ENCODE measurements at places on chromosomes 11 and 22.

- DNase-seq, result no peak
Observed at GRCh38 chr11:119469506-119469905, 46.5 kb upstream of the THY1 start.

GRCh38 chr11:97009613-97010012 lies 619.8 kb downstream of the JRKL start:
- no peak for DNase-seq

- no peak for DNase-seq
Observed at GRCh38 chr11:100543386-100543785, 143.7 kb upstream of the ARHGAP42 start.

DNA sequence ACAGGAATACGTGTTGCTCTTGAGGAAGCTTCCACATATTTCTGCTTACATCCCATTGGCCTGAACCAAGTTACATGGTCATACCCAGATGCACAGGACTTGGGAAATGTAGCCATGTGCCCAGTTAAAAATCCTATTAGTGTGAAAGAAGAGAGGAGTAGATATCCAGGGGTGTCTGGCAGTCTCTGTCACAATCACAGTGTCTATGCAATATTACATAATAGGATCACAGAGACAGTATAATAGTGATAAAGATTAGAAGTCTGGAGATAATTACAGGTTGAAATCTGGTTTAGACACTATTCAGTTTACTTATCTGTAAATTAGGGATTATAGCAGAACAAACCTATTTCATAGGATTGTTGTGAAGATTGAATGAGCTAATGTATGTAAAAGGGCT lies 62.6 kb upstream of the SLC6A5 start:
- no peak for DNase-seq

DNA sequence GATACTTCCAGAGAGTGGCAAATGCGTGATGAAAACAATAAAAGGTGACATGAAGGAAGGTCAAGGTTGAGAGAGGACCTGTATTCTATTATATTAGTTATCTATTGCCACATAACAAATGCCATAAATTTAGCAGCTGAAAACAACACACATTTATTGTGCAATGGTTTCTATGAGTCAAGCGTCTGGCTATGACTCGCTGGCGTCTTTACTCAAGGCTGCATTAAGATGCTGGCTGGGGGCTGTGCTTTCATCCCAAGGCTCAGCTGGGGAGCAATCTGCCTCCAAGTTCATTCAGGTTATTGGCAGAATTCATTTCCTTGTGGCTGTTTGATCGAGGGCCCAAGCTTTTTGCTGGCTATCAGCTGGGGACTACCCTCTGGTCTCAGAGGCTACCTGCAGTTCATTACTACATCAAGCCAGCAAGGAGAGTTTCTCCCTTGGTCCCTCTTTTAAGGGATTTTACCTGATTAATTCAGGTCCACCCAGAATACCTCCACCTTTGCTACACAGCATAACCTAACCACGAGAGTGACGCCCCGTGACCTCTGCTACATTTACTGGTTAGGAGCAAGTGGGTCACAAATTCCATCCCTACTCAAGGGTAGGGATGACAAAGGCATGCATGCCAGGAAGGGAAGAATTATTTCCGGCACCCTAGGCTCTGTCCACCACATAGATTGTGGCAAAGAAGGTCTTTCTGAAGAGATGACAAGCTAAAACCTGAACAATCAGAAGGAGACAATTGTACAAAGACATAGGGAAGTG lies 549.1 kb downstream of the MN1 start:
- DNase-seq, result no peak

DNA sequence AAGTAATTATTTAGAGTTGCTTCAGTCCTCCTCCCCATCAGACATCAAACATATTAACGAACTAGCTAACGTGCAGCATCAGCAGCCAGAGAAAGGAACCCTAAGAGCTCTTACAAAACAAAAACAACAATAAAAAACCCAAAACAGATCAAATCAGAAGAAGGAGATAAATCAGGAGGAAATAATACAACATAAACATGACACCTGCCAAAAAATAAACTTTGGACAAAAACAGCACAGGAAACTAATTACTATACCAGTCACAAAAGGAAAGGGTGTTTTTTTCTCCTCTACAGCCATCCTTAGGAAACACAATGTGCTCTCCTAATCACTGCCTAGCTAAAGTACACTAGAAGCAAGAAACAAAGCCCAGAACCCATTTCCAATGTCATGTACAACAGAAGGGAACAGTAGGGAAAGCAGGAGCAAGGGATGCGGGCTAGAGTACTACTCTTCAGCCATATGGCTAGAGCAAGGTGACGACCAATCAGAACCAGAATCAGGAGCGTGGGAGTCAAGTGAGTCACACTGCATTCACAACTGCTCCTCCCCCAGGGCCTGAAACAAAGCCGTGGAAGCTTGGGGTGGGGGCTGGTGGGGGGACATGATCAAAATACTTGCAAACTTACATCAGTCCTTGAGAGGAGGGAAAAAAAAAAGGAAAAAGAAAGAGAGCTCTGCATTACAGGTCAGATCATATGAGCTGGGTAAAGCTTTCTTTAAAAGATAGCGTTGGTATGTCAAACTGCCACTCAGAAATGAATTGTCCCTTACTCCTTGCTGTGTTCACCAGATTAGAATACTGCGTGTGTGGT lies 60.4 kb downstream of the LARGE2 start:
- no peak for DNase-seq

- no peak for DNase-seq
Observed at GRCh38 chr11:74141241-74141695, 29.5 kb downstream of the C2CD3 start.

DNA sequence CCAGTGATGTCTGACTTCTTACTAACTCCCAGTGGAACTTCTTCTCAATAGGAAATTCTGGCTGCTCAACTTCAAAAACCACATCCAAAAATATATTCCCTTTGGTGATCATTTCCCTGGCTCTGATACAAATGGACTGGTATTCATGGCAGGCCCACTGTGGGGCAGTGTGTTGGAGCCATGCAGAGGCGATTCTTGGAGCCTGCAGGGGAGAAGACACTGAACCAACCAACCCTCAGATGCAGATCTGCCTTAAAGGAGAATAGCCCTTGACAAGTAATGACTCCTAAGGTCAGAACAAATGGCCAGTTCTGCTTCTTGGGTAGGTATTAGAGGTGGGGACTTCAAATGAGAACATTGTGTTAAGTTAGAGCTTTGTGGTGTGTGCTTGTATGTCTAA lies 12.2 kb downstream of the OR4D9 start:
- no peak for DNase-seq

DNA sequence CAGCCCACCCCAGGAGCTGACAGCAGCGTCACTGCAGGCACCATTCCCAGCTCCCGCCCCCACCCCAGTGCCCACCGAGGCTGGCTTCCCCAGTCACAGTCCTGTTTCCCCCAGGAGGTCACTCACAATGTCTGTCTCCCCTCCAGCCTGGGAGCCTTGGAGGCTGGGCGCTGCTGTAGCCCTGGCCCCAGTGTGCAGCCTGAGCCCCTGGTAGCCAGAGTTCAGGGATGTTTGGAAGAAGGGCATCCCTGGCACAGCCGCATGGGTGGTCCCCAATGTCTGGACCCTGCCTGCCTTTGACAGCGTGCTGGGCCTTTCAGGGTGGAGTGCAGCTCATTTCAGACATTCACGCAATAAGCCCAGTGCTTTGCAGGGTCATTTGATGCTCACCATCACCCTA lies 4.3 kb downstream of the CAPN5 start:
- no peak for DNase-seq

DNA sequence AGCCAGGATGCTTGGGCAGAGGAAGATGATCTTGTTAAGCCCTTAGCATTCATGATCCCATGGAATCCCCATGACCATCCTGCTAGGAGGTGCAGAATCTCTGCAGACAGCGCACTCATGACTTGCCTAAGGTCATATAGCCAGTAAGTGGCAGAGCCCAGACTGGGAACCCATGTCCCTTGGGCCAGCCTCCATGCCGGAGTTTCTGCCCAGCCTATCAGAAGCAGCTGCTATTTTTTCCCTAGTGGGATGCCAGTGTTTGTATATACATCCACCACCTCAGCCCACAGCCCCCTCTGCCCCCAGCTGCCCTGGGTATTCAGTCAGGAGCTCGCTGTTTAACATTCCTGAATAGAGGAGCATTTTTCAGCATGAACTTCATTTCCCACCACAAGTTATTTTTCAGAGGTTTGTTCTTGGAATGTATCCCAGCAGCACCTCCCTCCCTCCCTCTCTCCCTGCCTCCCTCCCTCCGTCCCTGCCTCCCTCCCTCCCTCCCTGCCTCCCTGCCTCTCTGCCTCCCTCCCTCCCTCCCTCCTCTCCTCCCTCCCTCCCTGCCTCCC lies 34.4 kb upstream of the SUSD2 start:
- no peak for DNase-seq

- no peak for DNase-seq
Observed at GRCh38 chr11:68049509-68050370, 10.9 kb downstream of the TCIRG1 start.

DNA sequence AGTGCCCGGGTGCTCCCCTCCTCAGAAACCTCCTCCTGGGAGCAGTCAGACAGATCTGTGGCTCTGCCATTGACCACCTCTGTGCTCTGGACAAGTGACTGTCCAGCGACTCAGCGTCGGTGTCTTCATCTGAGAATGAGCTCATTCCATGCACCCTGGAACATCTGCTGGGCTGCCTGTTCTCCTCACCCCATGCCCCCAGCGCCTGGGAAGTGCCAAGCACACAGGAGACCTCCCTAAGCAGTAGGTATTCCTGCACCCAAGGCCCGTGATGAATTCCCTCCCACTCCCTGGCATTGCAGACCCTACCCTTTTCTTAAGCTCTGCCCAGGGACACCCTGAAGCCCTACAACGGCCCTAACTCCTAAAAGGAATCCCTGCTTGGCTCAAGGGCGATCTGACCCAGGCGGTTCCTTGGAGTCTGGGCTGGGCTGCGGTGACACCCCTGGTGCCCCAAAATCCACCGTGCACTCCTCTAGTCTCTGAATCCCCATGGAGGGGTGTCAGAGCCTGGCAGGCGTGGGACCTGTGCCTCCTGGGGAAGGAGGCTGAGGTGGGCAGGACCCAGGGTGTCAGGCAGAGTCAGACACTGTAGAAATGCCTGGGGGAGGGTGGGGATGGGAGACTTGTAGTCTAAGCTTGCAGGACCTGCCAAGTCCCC lies 92.0 kb downstream of the CEP164 start:
- DNase-seq, result no peak

DNA sequence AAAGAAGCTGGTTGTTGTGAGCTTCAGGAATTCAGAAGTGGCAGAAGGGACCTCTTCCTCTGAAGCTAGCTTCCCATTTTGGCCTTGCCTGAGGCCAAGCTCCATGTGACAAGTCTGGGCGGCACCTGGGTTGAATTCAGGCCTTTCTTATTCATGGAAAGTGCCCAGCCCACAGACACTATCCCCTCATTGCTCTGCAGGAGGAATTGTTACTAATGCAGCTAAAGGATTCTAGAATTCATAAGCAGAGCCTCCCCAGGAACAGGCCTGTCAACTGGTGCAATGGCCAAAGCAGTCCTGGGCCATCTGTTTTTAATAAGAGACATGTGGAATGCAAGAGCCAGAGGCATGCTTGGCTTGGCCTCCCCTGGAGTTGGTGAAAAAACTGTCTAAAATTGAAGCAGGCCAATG lies 71.4 kb downstream of the SLC1A2 start:
- no peak for DNase-seq

DNA sequence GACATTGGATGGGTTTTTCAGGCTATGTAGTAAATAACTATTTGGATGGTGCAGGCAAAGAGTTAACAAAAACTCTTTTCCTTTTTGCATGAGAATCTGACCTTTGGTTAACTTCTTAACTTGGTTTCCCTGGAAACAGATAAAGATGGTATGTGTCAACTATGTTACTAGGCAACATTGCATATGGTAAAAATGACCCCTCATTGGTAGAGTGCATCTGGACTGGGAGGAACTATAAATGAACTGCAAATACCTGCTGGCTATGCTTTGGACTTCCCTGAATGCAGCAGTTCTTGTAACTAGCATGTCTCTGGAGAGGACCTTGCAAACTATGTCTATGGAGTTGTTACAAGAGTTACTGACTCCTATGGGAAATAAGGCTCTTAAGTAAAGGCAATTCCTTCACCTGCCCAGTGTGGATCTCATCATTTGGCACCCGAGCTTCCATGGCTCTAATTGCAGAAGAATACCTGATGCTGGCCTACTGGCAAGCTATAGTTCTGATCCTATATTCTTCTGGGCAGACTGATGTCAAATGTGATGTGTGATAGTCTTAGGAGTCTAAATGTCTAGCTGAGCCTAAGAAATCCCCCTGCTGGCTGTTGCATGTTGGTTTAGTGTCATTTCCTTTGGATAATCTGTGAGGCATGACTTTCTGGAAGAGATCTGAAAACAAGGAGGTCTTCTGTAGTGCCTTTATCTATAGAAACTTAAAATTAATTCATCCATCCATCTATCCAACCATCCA lies 126.7 kb upstream of the MTMR2 start:
- no peak for DNase-seq

- no peak for DNase-seq
Observed at GRCh38 chr11:17742019-17742418, 7.4 kb downstream of the KCNC1 start.

DNA sequence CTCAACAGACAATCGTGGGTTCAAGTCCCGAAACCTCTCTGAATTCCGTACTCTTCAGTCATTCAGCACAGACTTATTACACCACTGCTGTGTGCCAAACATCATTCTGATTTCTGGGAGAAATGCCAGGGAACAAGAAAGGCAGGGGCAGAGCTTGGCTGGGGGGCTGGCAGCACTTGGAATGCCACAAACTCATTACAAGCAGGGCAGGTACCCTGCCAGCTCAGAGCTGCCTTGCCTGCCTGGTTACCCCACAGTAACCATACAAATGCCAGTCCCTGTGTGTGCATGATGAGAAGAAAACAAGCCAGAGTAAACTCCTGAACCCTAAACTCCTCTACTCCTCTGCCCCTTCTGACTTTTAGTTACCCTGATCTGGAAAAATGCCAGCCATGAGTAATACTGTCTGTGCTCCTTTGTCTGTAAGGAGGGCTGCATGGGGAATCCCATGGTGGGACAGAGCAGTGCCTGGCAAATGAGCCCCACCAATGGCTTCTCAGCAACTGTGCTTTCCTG lies 6.9 kb upstream of the RAD9A start:
- DNase-seq, result no peak

DNA sequence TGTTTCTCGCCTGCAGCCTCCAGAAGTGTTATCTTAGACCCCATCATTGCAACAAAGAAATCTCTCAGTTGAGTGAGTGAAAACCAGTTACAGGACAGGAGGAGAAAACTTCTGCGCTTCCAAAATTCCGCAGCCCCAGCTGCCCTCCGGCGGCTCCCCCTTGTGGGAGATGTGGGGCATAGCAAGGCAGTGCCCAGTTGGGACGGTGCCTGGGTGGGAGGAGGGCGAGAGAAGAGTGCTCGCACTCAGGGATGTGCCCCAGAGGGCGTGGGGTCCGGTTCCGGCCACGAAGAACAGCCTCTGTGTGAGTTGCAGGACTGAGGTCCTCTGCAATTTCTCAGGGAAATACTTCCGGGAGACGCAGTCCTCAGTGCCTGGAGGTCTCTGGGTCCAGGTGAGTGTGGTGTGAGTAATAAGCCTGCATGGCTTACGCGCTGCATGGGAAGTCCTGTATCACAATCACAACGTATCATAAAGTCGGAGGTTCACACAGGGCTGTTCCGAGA lies 87.0 kb upstream of the BLID start:
- DNase-seq, result no peak

GRCh38 chr22:46088541-46089311 lies 61.6 kb upstream of the PPARA start:
- DNase-seq, result no peak

GRCh38 chr11:126857860-126858808 lies 142.4 kb downstream of the KIRREL3 start:
- no peak for DNase-seq

Data from activated T-helper 1 cell treated with anti-CD3 and anti-CD28 coated beads, Interleukin-2, amount 50 U/mL, for 16 hours (primary cell).